Activated CD4-positive, alpha-beta T cell treated with anti-CD3 and anti-CD28 coated beads for 48 hours (primary cell): ENCODE measurements at places on chromosomes 7 and 10.

GRCh38 chr7:133797818-133798520 is 329.2 kb upstream of the LRGUK start:
- no peak for DNase-seq

GRCh38 chr7:132349075-132349474 is 227.2 kb downstream of the PLXNA4 start:
- DNase-seq: no peak

GRCh38 chr10:97583476-97583875 is 713 bp upstream of the HOGA1 start:
- DNase-seq: no peak

DNA sequence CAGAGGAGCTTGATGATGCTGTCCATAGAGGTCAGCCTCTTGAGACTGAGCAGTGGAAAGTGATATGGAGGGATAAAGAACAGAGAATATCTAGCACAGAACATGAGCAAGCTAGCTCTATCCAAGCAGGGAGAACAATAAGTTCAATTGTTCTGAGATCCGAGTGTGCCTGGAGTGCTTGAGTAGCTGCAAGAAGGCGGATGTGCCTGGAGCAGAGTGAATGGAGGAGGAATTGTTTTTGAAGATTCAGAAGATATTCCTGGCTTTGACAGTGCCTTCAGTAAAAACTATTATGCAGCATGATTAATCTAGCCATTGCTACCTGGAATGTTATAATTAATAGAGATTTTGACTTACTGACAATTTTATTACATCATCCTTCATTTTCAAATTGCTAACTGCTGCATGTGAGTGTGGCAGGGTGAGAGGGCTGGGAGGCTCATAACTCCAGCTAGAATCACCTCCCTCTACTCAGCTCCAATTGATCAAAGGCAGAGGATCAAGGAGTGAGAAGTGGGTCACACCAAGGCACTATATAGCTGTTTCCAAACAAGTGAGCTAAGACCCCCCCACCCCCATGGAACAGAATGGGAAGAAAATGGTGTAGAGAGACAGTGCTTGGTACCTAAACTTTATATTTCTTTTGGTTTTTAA is 302.8 kb downstream of the ADRA2A start:
- no peak for DNase-seq

- no peak for DNase-seq
Measured at GRCh38 chr10:45403151-45403550, 29.1 kb downstream of the ALOX5 start.

DNA sequence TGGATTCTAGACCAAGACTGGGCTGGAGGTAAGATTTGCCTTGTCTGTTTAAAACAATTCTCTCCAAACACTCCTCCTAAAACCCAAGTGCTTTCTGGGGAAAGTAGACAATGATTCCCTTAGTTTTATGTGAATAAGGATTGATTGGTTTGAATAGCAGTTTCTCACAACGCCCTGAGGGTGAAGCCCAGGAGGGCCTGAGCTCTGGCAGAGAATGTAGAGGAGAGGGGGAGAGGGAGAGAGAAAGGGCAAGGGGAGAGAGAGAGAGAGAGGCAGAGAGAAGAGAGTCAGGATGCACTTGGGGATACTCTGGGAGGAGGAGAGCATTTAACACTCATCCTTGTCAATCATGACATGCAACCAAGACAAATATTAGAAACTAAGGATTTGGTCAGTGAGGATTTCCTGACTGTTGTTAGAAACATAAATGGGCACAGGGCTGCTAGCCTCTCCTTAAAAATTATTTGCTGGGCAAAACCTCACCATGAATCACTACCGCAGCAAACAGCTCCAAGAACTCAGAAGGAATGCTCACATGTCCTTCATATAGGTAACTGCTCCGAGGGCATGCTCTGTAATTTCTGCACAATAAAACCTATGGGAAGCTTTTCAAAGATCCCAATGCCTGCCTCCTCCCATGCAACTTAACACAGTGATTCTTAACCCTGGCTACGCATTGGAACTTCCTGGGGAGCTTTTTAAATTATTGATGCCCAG is 55.2 kb upstream of the RAPGEF5 start:
- DNase-seq: no peak
